Tibial nerve (tissue), 4 donors: ENCODE measurements at places on chromosomes 11 and 22. TPM values are rescaled to one million over a fixed set of nuclear protein-coding genes. Genes with fewer than 3 reads are reported as not detected.

Gene TRIM34
- total RNA-seq, result 3.3 TPM

Gene OR5D14
- total RNA-seq, result not detected

Gene OR6T1
- total RNA-seq, result not detected

Gene SIDT2
- 72.6 TPM for total RNA-seq

Gene CHADL
- total RNA-seq, result 32.0 TPM

Gene MMP13
- not detected for total RNA-seq

Gene PKP3
- total RNA-seq, result 13.7 TPM

Gene BRSK2
- total RNA-seq, result 3.5 TPM

Gene LRRC4C
- 7.8 TPM for total RNA-seq

Gene LGALS1
- total RNA-seq, result 2,918 TPM

Gene PRRG4
- total RNA-seq, result 30.8 TPM

Gene RIN1
- 2.4 TPM for total RNA-seq

Gene OR51G1
- not detected for total RNA-seq

Gene PNPLA3
- total RNA-seq, result 1.5 TPM

Gene POLA2
- 11.7 TPM for total RNA-seq

Gene GNAZ
- 14.1 TPM for total RNA-seq

Gene SEPTIN5
- 25.9 TPM for total RNA-seq

Gene TST
- total RNA-seq, result 64.5 TPM

Gene OAF
- 115 TPM for total RNA-seq

Gene SMPD1
- total RNA-seq, result 39.8 TPM

Gene MS4A12
- not detected for total RNA-seq

Gene HBE1
- not detected for total RNA-seq

Gene BTG4
- not detected for total RNA-seq

Gene ANKK1
- total RNA-seq, result 1.6 TPM

Gene PHF5A
- 51.5 TPM for total RNA-seq

Gene ARHGEF17
- 135 TPM for total RNA-seq

Gene C22orf31
- total RNA-seq, result not detected

Gene SOX10
- 59.9 TPM for total RNA-seq

Gene TSPAN18
- total RNA-seq, result 8.4 TPM

Gene OR2AT4
- total RNA-seq, result 1.2 TPM

Gene EFCAB6
- total RNA-seq, result 4.4 TPM

Gene RPL3
- 2,331 TPM for total RNA-seq

Gene CPT1B
- total RNA-seq, result 14.0 TPM

Gene NPTXR
- total RNA-seq, result 7.6 TPM

Gene SMIM35
- not detected for total RNA-seq

Gene MS4A15
- not detected for total RNA-seq

Gene INTS4
- 49.2 TPM for total RNA-seq

Gene OR2AG1
- total RNA-seq, result not detected

Gene MS4A1
- total RNA-seq, result not detected

Gene CNTF
- total RNA-seq, result 342 TPM

Gene UPK3A
- not detected for total RNA-seq

Gene OSM
- 2.7 TPM for total RNA-seq

Gene FIBIN
- 392 TPM for total RNA-seq

Gene ADAMTS8
- total RNA-seq, result 1.6 TPM

Gene KCNA4
- total RNA-seq, result 0.21 TPM

Gene ANO5
- 5.1 TPM for total RNA-seq

Gene DCHS1
- total RNA-seq, result 12.6 TPM

Gene PANX3
- not detected for total RNA-seq

Gene MMP7
- total RNA-seq, result not detected

Gene OR5L1
- total RNA-seq, result not detected

Gene FGF19
- not detected for total RNA-seq

Gene SIK2
- 24.5 TPM for total RNA-seq

Gene MTMR2
- 22.5 TPM for total RNA-seq
